ENCODE measurements at places on chromosomes 1 and 21. TPM values are rescaled to one million over a fixed set of nuclear protein-coding genes. Genes with fewer than 3 reads are reported as not detected.

GRCh38 chr1:151251656-151252470 lies 2.7 kb upstream of the PSMD4 start:
- peaks cover 37% of the 10 kb centered on the region for H3K36me3 ChIP-seq
- no peak overlapping the region for H3K4me3 ChIP-seq
- no peaks in the 10 kb centered on the region for H3K27me3 ChIP-seq
- peaks cover 17% of the 10 kb centered on the region for H3K4me1 ChIP-seq

Gene DDAH1
- total RNA-seq = 0.09 TPM

DNA sequence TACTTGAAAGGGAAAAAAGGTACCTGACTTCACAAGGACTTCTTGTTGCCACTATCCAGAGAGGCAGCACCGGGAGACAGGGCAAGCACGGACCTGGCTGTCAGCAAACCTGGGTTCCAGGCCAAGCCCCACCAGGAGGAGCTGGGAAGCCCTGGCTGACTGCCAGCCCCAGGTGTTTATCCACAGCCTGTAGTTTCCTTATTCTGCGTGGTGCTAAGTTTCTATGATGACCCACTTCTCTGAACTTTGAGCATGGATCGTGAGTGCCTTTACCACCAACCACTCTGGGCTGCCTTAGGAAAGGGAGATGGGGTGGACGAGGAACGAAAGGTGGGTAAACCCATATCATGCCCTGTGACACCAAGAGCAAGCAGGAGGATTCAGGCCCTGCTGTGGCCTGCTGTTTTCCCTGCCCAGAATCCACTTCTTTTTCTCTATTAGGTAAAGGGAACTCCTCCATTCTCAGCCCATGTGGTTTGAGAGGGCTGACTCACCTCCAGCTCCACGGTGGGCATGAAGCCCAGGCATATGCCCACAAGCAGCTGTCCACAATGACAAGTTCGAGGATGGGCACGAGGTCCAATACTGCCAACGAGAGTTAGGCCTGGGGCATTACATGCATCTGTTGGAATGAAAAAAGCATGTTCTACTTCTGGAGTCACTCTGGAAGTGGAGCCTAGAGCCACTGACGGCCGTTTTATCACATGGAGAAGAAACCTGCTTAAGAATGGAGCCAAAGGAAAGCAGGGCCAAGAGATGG lies 20.3 kb downstream of the TSPAN2 start:
- H3K27ac ChIP-seq = no peak overlapping the region
- H3K27me3 ChIP-seq = no peaks in the 10 kb centered on the region
- H3K36me3 ChIP-seq = no peaks in the 10 kb centered on the region
- DNase-seq = no peak
- H3K4me1 ChIP-seq = peaks cover 39% of the 10 kb centered on the region

Gene CHRM3
- 0.21 TPM for total RNA-seq

All from activated CD4-positive, alpha-beta T cell treated with anti-CD3 and anti-CD28 coated beads for 36 hours (primary cell).